ENCODE measurements at places on chromosomes 7 and 10. TPM values are rescaled to one million over a fixed set of nuclear protein-coding genes. Genes with fewer than 3 reads are reported as not detected.

DNA sequence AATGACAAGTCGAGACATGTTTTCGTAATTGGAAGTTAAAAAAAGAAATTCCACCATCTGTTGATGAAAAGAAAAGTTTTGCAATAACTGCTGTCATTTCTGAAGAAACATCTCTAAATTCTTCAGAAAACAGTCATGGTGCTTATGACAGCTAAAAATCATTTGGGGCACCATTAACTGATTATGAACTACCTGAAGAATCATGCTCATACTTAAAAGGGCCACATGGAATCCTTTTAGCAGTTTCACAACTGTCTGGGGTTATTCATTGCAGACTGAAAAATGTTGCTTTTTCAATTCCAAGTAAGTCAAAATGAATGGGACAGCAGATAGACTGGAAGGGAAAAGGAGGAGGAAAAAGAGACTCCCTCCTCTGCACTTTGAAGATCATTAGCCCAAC, 134.2 kb downstream of the CHN2 start:
- H3K4me1 ChIP-seq = no peaks in the 10 kb centered on the region
- H3K36me3 ChIP-seq = no peaks in the 10 kb centered on the region
- no peak overlapping the region for H3K4me3 ChIP-seq

CREM gene
- 17.7 TPM for polyA plus RNA-seq

FAM241B gene
- polyA plus RNA-seq = 0.34 TPM

- H3K27ac ChIP-seq = no peak overlapping the region
- no peak for DNase-seq
- no peaks in the 10 kb centered on the region for H3K27me3 ChIP-seq
- no peak overlapping the region for H3K4me3 ChIP-seq
- no peaks in the 10 kb centered on the region for H3K4me1 ChIP-seq
Observed at GRCh38 chr10:36313142-36313541, 671.0 kb upstream of the FZD8 start.

UNCX gene
- polyA plus RNA-seq = not detected

DNA sequence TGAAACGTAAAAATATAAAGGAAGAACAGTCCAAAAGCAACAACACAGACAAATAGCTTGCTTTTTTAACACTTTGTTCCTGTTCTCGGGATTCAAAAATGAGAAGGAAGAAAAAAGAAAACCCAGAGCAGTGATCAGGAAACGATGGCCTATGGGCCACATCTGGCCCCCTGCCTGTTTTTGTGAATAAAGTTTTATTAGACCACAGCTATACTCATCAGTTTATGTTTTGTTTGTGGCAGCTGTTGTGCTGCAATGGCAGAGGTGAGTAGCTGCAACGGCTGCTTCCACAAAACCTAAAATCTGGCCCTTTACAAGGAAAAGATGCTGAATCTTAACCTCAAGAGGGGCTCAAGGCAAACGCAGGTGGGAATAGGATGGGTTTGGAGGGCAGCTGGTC, 96.4 kb downstream of the CCDC3 start:
- peaks cover 5% of the 10 kb centered on the region for H3K4me1 ChIP-seq
- H3K36me3 ChIP-seq = no peaks in the 10 kb centered on the region
- peaks cover 21% of the 10 kb centered on the region for H3K27me3 ChIP-seq

DNA sequence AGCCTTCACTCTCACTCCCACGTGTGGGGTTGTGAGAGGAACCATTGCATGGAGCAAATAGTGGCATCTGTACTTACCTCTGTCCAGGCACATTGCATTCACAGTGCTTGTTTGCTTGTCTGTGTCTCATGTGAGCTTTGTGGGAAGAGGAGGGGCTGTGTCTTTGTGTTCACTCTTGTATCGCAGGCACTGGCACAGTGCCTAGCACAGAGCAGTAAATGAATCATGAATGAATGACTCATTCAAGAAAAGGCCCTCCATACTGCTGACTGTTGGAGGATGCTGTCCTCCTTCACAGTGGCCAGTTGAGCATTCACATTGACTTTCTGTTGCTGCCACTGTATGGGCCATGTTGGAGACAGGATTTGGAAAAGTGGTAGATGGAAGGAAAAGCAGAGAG, 125.3 kb downstream of the SORCS3 start:
- no peak overlapping the region for H3K27ac ChIP-seq
- DNase-seq = no peak
- H3K4me1 ChIP-seq = no peaks in the 10 kb centered on the region

GRCh38 chr7:78014401-78014800, 215.8 kb downstream of the PHTF2 start:
- H3K4me3 ChIP-seq = no peak overlapping the region

USP54 gene
- polyA plus RNA-seq = 1.00 TPM

DNA sequence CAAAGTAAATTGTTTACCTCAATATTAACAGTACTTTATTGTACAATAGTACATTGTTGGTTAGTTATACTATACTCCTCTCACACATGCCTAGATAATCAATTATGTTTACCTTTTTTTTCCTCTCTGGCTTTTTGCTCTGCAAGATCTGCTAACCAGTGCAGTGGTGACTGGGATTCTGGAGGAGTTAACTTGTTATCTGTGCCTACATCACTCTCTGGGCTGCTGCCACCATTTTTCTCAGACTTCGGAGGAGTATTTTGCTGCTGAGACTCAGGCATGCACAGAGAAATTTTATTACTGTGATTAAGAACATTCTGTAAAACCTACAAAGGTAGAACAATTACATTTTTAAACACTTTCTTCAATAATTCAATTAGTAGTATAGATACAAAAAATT, 59.7 kb downstream of the NRBF2 start:
- no peak for DNase-seq
- H3K27ac ChIP-seq = no peak overlapping the region
- H3K36me3 ChIP-seq = peaks cover 34% of the 10 kb centered on the region

GRCh38 chr10:103045961-103046360, 127.9 kb downstream of the CNNM2 start:
- no peaks in the 10 kb centered on the region for H3K27me3 ChIP-seq
- no peak overlapping the region for H3K27ac ChIP-seq
- DNase-seq = no peak

PTPRZ1 gene
- not detected for polyA plus RNA-seq

GRCh38 chr10:112766636-112767035, 183.4 kb upstream of the TCF7L2 start:
- no peak overlapping the region for H3K27ac ChIP-seq
- H3K36me3 ChIP-seq = peaks cover 4% of the 10 kb centered on the region
- DNase-seq = no peak
- H3K4me1 ChIP-seq = no peaks in the 10 kb centered on the region

DNA sequence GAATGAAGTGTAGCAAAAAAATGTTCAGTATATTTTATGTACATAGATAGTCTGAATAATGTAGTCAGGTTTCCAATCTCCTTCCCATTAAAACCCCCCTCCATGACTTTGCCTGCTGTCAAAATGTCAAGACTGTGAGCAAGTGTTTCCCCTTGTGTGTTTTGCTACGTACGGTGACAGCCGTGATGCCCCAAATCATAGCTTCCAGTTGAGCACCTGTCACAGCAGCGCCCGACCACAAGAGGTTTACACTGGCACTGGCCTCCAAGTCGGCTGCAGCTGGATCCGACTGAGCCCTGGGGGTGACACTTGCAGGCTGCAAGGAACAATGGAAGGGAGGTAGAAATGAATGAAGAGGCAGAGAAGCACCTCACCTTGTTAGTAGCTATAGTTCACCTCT, 62.3 kb downstream of the LAMB4 start:
- no peak for DNase-seq
- H3K4me3 ChIP-seq = no peak overlapping the region
- no peaks in the 10 kb centered on the region for H3K4me1 ChIP-seq
- peak overlapping the region; percentile 14 for H3K27ac ChIP-seq

DNA sequence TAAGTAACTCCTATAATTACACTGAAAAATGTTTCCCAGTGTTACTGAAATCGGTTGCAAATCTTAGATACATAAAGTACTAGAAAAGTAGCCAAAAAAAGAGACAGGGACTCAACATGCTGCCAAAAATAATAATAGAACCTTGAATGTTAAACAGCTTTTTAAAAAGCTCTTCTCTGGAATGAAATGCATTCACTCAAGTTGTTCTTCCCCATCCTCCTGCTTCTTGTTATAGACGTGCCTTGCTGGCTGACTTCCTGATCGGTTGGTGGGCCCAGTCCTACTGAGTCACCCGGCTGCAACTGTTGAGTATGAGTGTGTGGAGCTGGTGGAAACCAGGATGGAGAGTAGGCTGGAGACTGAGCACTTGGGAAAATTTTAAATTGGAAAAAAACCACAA, 30.6 kb upstream of the RAPGEF5 start:
- no peak overlapping the region for H3K4me3 ChIP-seq
- no peaks in the 10 kb centered on the region for H3K36me3 ChIP-seq
- H3K27ac ChIP-seq = no peak overlapping the region

Measured in naive B cell (primary cell).